Stimulated activated CD4-positive, alpha-beta T cell treated with anti-CD3 and anti-CD28 coated beads, Interleukin-4, amount 100 ng/mL, for 1 hour (primary cell): ENCODE measurements at places on chromosomes 5 and 9.

GRCh38 chr9:23728736-23729135 lies 97.3 kb downstream of the ELAVL2 start:
- no peak for DNase-seq

GRCh38 chr9:80223897-80224296 lies 652.1 kb downstream of the TLE4 start:
- no peak for DNase-seq

- DNase-seq: no peak
These were observed 178.8 kb downstream of the SPOCK1 start for GRCh38 chr5:137320056-137321045.

DNA sequence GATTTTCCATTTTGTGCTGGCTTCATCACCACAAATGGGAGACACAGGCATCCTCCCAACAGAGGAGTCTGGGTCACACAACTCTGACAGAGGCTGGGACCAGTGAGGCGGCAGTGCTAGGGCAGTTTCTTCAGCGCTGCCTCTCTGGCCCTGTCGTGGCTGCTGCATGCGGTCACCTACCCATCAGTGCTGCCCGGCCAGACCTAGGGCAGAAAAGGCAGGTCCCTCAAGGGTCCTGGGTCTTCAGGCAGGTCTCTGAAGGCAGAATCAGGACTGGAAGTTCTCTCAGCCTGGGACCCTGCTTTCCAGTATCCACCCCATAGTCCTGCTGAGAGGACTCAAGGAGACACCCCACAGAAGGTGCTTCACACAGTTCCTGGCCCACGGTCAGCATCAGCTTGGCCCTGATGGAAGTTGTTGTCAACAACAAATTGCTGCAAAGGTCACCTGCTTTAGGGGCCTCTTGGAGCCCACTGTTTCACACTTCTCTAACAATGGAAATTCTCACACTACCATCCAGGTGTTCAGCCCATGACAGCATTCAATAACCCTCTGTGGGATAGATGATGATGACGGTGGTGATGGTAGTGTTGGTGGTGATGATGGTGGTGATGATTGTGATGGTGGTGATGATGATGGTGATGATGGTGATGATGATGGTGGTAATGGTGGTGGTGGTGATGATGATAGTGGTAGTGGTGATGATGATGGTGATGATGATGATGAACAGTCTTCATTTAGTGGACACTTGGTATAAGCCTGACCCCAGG lies 146.4 kb upstream of the PPP1R26 start:
- DNase-seq: no peak

GRCh38 chr9:134509281-134509680 lies 132.3 kb upstream of the COL5A1 start:
- DNase-seq: no peak

GRCh38 chr9:132946631-132947295 lies 2.3 kb upstream of the TSC1 start:
- DNase-seq: no peak

DNA sequence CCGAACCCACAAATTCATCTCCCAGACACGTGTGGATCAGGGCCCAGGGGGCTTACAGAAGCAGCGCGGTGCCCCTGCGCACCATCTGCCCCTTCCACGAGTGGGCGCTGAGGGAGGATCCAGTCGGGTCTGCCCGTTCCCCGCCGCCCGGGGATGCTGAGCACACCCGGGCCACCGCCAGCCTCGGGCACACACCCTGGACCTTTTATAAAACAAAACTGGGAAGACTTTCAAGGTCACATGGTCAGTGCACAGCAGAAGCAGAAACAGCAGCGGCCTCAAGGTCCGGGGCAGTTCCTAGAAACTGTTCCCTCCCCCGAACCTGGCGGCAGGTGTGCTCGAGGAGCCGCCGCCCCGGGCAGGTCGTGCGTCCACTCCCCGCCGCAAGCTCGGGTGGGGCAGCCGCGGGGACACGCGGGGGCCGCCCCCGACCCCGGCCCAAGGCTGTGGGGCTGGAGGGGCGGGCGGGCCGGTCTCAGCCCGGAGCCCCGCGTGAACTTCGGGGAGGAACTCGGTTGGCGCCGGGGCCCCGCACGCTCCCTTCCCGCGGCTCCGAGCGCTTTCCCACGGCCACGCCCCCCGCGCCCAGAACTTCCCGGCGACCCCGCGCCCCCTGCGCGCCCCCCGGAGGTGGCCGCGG lies 633 bp upstream of the PPP1R26 start:
- DNase-seq: no peak

- no peak for DNase-seq
These were observed 14.7 kb downstream of the RFK start for GRCh38 chr9:76379494-76379893.

DNA sequence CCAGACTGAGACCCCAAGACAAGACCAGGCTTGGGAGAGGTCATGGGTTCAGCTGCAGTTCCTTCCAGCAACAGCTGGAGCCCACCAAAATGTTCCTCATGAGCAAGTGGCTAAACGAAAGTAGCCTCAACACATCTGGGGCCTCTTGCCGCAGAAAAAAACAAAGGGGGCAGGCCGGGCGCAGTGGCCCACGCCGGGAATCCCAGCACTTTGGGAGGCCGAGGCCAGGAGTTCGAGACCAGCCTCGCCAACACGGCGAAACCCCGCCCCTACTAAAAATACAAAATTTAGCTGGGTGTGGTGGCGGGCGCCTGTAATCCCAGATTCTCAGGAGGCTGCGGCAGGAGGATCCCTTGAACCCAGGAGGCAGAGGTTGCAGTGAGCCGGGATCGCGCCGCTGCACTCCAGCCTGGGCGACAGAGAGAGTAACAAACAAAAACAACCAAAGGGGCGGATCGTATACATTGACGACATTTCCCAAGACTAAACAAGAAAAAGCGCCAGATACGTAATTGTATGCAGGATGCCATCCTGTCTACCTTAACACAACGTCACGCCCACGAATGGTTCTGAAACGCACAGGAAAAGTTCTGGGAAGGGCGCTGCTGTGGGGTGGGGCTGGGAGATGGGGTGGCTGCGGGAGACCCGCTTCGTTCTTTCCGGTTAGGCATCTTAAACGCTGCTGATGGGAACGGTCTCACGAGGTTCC lies 1.7 kb downstream of the INPP5E start:
- no peak for DNase-seq

DNA sequence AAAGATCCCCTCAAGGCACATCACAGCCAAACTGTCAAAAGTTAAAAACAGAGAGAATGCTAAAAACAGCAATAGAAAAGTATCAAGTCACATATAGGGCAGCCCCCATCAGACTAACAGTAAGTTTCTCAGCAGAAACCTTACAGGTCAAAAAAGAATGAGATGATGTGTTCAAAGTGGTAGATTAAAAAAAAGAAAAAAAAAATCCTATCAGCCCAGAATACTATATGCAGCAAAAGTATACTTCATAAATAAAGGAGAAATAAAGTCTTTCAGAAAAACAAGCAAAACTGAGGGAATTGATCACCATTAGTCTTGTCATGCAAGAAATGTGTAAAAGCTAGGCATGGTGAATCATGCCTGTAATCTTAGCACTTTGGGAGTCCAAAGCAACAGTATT lies 99.9 kb upstream of the RAD23B start:
- no peak for DNase-seq

DNA sequence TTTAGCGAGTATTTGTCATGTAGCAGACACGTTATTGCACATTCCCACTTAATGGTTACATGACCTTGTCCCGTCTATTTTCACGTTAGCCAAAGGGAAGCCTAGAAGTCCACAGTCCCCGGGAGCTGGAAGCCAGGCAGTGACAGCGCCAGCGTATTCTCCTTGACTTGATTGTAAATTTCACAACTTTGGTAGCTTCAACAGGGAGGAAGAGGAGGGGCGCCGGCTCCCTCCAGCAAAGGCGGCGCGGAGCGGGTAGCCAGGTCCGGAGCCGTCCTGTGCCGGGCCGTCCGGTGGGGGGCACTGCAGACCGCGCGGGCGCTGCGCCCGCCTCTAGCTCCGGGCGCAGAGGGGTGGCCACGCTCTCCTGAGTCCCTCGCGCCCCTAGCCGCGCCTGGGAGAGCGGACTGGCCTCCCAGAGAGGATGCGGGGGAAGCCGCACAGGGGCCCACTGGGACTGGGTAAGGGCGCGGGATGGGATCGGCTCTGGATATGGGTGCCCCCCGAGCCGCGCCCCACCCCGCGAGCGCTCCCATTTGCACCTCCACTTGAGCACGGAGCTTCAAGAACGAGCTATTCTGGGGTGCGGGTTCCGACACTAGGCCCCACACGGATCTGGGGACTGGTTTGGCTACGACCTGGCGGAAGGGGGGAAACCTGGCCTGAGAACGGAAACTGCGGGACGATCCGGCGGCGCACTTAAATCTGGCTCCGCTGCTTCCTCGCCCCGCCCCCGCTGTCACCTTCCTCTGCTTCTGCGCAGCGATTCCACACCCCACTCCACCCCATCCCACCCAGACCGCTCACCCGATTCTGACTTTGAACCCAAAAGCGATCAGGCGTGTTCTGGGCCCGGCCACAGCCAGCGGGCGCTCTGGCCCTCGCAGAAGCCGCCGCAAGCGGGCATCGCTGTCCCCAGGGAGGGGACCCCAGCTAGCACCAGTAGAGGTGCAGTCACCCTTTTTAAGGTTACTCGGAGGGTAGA lies 23.8 kb downstream of the KLF4 start:
- peak; percentile 17 for DNase-seq

GRCh38 chr9:136244122-136244968 lies 1.3 kb downstream of the QSOX2 start:
- DNase-seq: peak; percentile 60

DNA sequence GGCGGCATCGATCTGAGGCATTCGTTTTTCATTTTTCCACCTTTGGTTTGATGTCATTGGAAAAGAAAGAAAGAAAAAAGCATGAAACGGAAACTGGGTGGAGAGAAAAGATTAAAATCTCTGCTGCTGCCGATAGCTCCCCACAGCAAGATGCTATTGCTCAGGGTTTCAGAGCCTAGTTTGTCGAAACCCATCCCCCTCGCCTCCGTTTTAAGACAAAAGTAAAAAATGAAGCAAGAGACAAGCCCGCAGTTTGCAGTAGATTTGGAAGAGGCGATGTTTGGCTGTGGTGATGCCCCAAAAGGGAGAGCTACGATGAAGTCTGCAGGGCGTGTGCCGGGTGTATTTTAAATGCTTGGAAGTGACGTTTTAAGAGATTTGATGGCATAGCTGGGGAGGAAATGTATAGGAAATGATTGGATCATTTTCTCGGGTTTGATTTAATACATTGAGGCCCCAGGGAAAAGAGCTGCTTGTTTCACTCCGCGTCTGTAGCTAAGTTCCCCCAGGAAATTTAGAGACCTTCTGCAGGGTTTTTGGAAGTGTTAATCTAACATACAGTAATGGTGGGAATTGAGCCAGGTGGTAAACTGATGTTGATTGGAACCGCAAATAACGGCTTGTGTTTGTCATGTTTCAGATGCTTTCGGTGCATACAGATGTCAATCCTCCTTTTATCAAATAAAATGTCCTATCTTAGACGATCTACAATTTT lies 909 bp downstream of the NDFIP1 start:
- no peak for DNase-seq

DNA sequence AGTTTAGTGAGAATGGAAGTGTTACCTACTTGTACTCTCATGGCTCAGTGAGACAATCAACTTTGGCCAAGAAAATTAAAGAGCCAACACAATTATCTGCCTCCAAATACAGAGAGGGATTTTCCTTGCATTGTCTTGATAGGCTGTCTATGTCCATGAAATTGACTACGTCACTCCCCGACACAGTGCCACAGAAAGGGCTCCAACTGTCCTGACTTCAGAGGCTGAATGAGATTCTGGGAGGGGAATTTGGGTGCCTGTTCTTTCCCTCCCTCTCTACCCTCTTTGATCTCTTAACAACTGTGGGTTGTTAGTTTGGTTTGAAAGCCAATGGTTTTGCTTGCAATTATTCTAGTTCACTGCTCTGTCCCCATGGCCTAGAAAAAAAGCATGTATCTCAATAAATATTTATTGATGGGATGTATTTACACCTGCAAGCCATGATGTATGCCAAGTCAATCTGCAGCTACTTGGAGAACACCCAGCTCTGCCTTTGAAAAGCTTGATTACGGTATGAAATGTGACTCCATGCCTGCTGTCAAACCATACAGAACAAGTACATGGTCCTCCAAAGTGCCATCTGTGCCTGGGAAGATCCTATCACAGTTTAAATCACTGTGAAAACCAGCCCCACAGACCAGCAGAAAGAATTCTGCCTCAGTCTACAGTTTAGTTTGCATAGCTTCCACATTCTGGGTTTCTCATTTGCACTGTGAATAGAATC lies 37.3 kb downstream of the CAPSL start:
- DNase-seq: no peak

- DNase-seq: no peak
These were observed 113.7 kb downstream of the BAAT start for GRCh38 chr9:101271102-101271501.

DNA sequence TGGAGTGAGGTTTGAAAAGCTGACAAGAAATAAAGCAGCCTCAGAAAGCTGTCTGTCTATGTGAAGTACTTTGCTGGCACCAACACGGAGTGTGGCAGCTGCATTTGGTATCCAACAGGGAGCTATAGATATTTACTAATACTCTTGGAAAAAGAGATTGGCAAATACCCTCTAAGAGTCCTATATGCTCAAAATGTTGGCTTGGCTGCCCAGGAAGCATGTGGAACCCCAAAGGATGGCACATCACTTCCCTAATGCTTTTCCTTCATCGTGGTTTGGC lies 398.3 kb downstream of the TLE4 start:
- DNase-seq: no peak

- DNase-seq: no peak
These were observed 9.6 kb downstream of the STK10 start for GRCh38 chr5:172178301-172178987.

DNA sequence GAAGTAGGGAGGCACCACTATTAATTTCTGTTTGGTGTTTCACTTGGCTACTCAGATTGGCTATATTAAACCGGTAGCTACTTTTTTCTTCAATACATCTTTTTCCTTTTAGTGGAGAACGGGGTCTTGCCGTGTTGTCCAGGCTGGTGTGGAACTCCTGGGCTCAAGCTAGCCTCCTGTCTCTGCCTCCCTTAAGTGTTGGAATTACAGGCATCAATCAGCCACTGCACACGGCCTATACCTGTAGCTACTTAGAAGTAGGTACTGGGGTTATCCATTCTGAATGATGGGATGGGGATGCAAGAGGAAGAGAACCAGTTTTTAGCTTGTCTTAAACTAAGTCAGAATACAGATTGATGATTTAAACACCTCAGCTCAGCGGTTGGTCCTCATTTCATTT lies 1.7 kb downstream of the UBE2D2 start:
- DNase-seq: no peak

DNA sequence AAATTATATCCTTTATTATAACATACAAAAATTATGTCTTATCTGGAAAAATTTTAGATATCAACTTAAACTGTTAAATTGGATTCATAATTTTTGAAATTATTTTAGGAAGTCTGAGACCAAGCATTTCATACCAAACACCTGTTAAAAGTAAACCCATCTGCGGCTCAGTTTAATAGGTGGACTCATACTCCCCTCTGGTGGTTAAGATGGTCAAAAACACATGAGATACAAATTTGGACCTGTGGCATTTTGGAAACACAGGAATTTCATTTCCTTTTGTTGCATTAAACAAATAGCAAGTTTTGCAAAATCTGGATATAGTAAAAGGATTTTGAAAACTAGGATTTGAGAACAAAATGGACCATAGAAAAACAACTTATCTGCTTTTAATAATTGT lies 53.7 kb downstream of the RGMB start:
- no peak for DNase-seq
